ENCODE measurements at places on chromosomes 7 and 10.

DNA sequence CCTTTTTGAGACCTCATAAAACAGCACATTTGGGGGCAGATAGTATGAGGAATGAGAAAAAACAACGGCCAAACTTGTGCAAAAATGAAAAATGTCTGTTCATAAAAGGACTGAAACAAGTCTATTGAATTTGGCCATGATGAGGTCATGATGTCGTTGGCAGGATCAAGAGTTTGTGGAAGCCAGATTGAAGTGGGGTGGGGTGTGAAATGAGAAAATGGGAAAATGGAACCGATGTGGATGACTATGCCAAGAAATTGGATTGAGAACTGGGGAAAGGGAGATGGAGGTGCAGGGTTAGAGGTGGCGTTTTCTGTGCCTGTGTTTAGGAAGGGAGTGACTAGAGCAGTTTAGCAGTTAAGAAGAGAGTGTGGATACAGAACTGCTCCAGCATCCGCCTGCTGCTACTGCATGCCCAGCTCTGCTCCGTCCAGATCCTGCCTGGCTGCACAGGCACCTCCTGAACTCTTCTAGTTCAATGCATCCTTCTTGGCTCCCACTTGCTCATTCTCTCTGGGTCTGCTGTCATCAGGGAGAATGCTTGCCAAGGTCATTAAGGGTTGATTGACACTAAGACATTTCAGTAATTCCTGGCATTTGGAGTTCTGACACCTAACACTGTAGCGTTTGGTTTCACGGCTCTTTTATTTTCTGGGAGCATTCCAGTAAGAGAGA is 111.9 kb downstream of the GALNT17 start:
- no peak for DNase-seq

DNA sequence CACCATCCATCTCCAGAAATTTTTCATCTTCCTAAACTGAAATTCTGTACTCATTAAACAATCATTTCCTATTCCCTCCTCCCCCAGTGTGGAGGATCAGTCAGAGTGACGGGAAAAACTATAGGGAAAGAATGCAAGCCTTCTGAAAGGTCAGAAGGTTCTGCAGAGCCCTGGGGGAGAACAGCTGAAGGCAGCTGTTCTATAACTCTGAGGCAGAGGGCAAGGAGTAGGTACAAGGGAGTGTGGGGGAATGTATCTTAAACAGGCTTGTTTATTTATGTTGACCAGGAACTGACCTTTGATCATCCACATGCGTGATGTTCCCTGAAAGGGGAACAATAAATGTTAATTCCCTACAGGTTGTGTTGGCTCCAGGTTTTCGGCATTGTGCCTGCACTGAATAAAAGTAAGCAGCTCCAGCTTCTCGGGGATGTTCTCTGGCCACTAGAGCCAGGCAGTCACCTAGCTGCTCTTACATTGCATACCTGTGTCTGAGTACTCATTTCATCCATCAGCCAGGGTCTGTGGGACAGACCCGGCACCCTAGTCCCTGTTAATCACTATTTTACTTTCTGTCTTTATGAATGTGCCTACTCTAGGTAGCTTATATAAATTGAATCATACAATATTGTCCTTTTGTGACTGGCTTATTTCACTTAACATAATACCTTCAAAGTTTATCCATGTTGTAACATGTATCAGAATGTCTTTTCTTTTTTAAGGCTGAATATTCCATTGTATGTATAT is 5.8 kb downstream of the IFIT1 start:
- no peak for DNase-seq

DNA sequence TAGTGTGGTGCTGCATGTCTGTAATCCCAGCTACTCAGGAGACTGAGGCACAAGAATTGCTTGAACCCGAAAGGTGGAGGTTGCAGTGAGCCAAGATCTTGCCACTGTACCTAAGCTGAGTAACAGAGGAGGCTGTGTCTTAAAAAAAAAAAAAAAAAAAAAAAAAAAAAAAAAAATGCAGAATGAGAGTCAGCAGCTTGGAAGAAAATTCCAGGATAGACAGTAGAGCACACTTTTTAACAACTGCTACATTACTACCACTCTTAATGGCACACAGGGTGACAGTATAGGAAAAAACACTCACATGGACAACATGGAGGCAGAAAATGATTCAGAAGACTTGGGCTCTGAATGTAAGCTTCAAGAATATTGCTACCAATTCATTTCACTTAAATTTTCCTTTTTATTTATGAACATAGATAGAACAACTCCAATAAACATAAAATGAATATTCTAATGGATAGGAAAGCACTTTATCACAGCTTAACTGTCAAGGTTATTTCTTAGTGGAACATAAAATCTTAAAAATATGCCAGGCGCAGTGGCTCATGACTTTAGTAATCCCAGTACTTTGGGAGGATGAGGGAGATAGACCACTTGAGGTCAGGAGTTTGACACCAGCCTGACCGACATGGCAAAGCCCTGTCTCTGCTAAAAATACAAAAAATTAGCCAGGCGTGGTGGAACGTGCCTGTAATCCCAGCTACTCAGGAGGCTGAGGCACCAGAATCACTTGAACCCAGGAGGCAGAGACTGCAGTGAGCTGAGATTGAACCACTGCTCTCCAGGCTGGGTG is 31.5 kb downstream of the CHCHD3 start:
- DNase-seq, result no peak

- DNase-seq, result no peak
Measured at GRCh38 chr7:3451701-3452100, 150.6 kb downstream of the SDK1 start.

DNA sequence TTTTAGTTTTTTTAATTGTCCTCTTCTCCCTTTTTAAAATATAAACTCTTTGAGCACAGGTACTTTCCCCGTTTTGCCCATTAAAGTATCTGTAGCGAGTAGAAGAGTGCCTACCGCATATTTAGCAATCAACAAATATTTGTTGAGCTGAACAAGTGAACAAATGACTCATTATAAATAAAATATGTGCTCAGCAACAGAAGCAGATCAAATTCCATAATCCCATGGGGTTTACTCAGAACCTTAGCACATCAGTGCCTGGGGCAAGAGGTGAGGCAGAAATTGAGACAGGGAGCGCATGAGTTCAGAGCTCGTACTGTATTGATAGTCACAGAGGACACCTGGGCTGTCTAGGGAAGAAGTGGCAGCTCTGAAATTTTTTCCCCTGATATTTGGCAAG is 161.0 kb downstream of the SEM1 start:
- no peak for DNase-seq

DNA sequence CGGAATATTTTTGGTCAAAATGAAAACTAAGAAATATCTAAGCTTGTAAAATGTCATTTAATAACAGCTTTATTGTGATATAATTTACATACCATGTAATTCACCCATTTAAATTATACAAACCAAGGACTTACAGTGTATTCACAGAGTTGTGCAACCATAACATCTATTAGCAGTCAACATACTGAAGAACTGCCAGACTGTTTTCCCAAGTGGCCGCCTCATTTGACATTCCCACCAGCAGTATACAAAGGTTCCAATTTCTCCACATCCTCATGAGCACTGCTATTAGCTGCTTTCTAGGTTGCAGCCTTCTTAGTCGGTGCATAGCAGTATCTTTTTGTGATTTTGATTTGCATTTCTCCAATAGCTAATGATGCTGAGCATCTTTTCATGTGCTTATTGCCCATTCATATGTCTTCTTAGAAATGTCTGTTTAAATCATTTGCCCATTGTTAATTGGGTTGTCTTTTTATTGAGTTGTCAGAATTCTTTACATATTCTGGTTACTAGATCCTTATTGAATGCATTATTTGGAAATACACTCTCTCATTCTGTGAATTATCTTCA is 153.0 kb upstream of the FGFR2 start:
- no peak for DNase-seq

DNA sequence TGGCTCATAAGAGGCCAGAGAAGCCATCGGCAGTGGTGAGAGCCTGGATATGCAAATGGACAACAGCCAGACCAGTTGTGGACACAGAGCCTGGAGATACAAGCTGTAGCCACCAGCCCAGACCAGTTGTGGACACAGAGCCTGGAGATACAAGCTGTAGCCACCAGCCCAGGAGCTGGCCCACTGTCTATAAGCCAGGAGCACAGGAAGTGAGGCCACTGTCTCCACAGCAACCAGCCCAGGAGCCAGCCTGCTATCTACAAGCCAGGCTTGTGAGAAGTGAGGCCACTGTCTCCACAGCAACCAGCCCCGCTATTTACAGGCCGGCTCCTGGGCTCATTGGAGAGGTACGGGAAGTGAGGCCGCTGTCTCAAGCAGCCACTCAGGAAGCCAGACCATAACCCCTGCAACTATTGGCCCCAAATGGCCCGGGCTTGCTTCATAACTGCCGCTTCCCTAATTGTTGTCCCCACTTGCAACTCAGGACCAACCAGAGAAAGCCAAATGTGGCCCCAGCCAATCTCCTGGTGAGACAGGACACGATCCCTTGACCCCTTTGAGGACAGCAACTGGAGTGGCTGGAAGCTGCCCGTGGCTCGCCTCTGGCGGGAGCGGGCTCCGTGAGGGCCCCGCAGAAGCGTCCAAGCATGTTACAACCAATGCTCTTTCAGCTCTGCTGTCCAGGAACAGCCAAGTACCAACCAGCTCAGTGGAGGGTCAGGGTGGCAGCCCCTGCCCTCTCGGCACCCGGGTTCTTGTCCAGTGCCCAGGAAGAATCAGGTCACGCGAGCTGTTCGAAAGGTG is 44.1 kb upstream of the CNPY1 start:
- DNase-seq, result peak; percentile 81

DNA sequence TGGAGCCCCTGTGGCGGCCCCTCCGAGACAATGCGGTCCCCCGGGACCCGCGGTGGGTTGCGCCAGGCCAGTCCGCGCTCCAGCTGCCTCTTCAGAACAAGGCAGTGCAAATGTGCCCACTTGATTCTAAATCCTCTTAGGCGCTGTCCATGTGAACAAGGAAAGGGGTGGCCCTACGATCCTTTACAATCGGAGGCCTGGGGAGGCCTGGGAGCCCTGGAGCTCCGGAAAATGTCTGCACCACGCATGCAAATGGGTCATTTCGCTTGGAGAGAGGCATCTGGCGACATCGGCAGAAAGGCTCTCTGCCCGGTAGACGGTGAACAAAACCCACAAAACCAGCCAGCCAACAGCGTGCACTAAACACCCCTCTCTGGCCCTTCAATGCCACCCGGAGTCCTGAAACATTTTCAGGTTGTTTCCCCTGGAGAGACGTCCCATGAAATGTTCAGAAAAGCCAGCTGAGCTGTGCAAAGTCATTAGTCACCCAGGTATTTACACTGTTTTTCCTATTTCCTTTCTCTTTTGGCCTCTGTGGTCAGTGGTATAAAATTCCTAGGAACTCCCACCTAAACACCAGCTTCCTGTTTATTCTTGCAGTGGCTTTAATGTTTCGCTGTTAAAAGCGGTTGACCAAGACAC is 102.8 kb upstream of the ZNF438 start:
- DNase-seq, result no peak

DNA sequence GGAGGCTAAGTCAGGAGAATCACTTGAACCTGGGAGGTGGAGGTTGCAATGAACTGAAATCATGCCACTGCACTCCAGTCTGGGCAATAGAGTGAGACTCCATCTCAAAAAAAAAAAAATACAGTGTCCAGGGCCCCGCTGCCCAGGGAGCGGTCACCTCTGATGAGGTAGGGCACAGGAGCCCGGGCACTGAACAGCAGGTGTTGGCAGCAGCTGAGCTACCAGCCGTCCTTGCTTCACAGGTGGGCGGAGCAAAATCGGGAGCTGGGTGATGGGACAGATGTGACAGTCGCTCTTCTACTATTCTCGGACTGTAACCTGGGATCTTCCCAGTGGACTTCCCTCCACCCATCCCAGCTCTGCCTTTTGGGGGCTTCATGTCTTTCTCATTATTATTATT is 49.4 kb downstream of the GTF2IRD1 start:
- DNase-seq, result no peak

DNA sequence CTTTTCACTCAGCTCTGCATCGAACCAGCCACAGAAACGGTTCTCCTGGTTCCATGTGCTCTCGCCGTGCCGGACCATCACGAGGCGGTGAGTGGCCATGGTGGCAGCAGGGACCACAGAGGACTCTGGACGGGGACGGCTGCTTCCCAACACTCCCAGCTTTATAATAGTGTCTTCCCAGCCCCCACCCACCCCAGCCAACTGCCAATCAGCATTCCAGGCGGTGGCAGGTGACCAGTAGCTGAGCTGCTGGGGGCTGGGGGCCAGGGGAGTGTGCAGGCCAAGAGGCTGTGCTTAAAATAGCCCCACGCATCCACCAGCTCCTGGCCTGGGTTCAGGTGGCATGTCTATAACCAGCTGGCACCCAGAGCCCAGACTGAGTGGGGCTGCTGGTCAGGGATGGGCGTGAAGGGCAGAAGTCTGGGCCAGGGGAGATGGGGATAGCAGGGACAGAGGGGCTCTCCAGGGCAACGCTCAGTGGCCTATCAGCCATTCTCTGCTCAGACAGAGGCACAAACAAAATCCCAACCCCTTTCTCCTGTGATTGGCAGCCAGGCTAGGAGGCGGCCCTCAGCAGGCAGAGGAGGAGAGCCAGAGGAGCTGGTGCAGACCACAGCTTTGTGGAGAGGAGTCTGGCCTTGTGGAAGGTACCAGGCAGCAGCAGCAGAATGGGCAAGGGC is at the start of gene PGAM2:
Gene PGAM2, minus strand, starts transcription at position 137 of the 680 bp plus-strand sequence. Its CDS starts 38 bp downstream, at position 99.
- DNase-seq, result peak; percentile 4

GRCh38 chr7:14505906-14506305 is 396.6 kb downstream of the DGKB start:
- DNase-seq, result no peak

DNA sequence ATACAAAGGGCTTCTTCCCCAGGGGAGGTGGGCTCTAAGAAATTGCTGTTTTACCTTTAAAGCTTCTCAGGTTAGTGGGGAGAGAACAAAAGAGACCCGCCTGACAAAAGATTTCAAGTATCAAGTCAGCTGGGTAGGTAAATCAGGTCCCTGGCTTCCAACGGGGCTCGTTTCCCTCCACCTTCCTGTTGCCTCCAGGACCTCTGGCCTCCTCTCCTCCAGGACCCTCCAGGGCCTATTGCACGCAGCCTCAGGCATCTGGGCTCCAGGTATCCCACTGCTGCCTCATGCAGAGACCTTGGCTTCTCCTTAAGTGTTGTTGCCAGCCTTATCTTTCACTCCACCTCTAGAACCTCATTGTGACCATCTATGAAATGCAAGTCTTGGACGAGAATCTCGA is 2.9 kb downstream of the BNIP3 start:
- no peak for DNase-seq

- DNase-seq, result no peak
Measured at GRCh38 chr7:81383846-81384245, 386.0 kb downstream of the HGF start.
